ENCODE measurements at places on chromosomes 3 and 15.

GRCh38 chr3:55567615-55568014 lies 80.5 kb upstream of the WNT5A start:
- H3K4me3 ChIP-seq: no peak overlapping the region
- no peaks in the 10 kb centered on the region for H3K27me3 ChIP-seq
- DNase-seq: no peak
- peaks cover 10% of the 10 kb centered on the region for H3K4me1 ChIP-seq

- no peak overlapping the region for H3K27ac ChIP-seq
- no peaks in the 10 kb centered on the region for H3K27me3 ChIP-seq
- H3K4me1 ChIP-seq: no peaks in the 10 kb centered on the region
- no peak overlapping the region for H3K4me3 ChIP-seq
Measured at GRCh38 chr3:180829409-180830405, 82.8 kb upstream of the FXR1 start.

GRCh38 chr3:67290438-67290837 lies 292.3 kb downstream of the KBTBD8 start:
- no peaks in the 10 kb centered on the region for H3K27me3 ChIP-seq
- H3K27ac ChIP-seq: no peak overlapping the region
- DNase-seq: no peak
- H3K4me3 ChIP-seq: no peak overlapping the region
- no peaks in the 10 kb centered on the region for H3K4me1 ChIP-seq
- no peaks in the 10 kb centered on the region for H3K36me3 ChIP-seq

GRCh38 chr3:30458376-30459171 lies 147.8 kb upstream of the TGFBR2 start:
- DNase-seq: no peak
- H3K4me3 ChIP-seq: no peak overlapping the region
- no peaks in the 10 kb centered on the region for H3K27me3 ChIP-seq
- H3K4me1 ChIP-seq: peaks cover 2% of the 10 kb centered on the region
- no peak overlapping the region for H3K27ac ChIP-seq
- H3K36me3 ChIP-seq: no peaks in the 10 kb centered on the region

- H3K27ac ChIP-seq: no peak overlapping the region
- no peaks in the 10 kb centered on the region for H3K36me3 ChIP-seq
- H3K4me3 ChIP-seq: no peak overlapping the region
- H3K4me1 ChIP-seq: peaks cover 5% of the 10 kb centered on the region
- DNase-seq: no peak
Measured at GRCh38 chr3:16893618-16894200, 9.0 kb downstream of the PLCL2 start.

DNA sequence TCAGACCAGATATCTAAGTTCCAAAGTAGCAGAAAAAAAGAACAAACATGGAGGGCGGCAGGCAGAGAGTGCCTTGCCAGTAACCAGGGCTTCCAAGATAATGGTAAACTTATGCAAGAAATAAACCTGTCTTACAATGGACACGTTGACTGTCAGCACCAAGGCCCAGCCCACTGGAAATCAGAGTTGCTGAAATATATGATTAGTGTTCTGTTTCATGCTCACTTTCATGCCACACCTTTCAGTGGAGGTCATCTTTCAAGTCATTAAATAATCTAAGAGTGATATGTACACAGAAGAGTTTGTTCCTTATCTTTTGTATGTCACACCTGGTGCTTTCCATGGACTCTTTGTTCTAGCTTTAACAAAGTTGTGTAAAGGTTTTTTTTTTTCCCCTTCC lies 358.1 kb downstream of the MECOM start:
- no peak for DNase-seq
- H3K27me3 ChIP-seq: no peaks in the 10 kb centered on the region
- no peak overlapping the region for H3K4me3 ChIP-seq
- H3K4me1 ChIP-seq: no peaks in the 10 kb centered on the region
- no peaks in the 10 kb centered on the region for H3K36me3 ChIP-seq

All from H9 (cell line).